Heart left ventricle (tissue), 16 donors: ENCODE measurements at places on chromosomes 2 and 18.

DNA sequence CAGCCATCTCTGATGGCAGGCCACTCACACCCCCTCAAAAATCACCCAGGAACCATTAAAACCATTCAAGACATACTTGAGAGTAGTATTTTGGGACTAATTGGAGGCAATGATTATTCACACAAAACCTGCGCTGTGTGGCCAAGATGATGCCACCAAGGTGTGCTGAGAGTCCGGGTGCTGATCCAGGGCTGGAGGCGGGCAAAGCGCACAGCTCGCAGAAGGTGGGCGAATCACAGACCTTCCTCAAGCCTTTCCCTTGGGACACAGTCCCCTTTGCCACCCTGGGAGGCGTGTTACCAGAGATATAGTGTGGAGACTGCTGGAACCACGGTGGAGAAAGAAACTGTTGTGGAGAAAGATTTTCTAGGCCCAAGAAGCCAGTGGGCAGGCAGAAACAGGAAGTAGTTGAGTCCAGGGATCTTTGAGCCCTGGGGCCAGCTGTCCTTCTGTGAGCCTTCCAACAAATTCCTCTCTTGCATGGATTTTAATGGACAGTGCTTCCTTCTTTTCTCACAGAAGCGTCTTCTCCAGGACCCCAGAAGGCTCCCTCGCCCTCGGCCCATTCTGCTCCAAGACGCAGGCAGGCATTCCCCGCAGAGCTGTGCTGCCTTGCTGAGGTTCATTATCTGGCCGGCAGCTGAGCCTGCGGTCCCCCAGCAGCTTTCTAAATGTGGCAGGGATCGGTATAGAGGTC, 8.0 kb downstream of the COPS9 start:
- no peaks in the 10 kb centered on the region for H3K4me1 ChIP-seq
- H3K27ac ChIP-seq = no peak overlapping the region
- DNase-seq = no peak
- no peaks in the 10 kb centered on the region for H3K36me3 ChIP-seq

DNA sequence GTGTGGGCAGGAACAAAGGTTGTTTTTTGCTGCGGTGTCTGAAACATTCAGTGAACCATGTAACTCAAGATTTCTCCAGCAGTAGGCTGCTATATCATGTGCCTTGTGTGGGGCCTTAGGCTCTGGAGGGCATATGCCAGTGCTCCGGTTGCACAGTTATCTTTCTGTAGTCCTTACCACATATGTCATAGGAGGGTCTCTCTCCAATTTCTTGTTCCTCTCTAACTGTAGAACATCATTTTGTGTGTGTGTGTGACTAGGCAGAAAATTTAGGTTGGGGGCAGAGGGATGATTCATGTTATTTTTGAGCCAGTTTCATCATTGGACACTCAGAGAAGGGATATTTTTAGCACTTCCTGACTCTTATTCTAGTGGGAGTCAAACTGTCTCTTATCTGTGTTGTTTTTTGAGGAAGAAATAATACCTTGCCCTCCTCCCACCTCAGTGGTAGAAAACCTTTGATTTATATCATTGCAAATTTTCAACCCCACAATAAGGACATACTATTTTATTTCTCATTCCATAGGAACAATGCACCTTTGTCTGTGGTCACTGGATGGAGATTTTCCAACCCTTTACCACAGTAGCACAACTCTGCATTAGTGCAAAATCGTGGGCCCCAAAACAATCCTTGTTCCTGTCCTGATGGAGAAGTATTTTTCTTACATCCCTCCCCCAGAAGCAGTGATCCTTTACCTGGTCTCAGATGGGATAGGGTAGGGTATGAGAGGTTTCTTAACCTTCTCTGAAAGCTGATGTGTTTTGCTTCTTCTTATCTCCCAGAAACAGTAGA, 113.9 kb downstream of the CCDC74A start:
- H3K4me3 ChIP-seq = no peak overlapping the region
- DNase-seq = no peak
- H3K4me1 ChIP-seq = no peaks in the 10 kb centered on the region

DNA sequence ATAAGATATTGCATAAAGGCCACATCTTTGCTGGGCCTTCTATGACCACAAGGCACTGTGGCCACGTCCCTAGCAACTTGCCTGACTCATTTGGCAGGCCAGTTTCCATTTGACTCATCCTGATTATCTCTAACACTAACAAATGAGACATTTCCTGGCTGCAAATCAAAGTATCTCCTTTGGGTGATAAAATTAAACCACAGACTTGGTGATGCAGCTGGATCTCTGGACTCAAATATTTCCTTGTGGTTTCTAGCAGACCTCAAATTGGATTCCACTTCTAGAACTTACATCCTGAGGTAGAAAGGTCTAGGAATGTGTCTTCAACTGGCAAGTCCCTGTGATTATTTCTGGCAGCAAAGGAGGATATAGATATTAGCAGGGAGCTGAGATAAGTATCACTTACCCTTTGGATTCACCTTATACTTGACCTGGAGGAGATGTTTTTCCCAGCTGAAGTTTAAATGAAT, 167.9 kb upstream of the NXPH2 start:
- H3K4me1 ChIP-seq = no peaks in the 10 kb centered on the region
- H3K4me3 ChIP-seq = no peak overlapping the region
- no peak overlapping the region for H3K27ac ChIP-seq
- H3K27me3 ChIP-seq = no peaks in the 10 kb centered on the region
- no peaks in the 10 kb centered on the region for H3K36me3 ChIP-seq
- no peak for DNase-seq

DNA sequence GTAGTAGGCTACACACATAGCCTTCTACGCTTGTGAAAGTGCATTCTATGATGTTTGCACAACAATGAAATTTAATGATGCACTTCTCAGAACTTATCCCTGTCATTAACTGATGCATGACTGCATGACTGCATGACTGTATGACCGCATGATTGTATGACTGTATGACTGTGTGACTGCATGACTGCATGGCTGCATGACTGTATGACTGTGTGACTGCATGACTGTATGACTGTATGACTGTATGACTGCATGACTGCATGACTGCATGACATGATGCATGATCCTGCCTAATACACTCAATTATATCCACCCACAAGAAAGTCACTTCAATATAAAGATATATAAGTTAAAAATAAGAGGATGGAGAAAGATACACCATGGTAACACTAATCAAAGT, 365.4 kb upstream of the FSIP2 start:
- no peaks in the 10 kb centered on the region for H3K36me3 ChIP-seq
- DNase-seq = no peak
- H3K27me3 ChIP-seq = no peaks in the 10 kb centered on the region
- H3K4me3 ChIP-seq = no peak overlapping the region
- no peaks in the 10 kb centered on the region for H3K4me1 ChIP-seq

- DNase-seq = peak; percentile 30
- H3K4me1 ChIP-seq = peaks cover 73% of the 10 kb centered on the region
- peak overlapping the region; percentile 67 for H3K27ac ChIP-seq
Measured at GRCh38 chr2:239312741-239313667, 87.8 kb downstream of the HDAC4 start.
